ENCODE measurements at places on chromosomes 12 and 14.

DNA sequence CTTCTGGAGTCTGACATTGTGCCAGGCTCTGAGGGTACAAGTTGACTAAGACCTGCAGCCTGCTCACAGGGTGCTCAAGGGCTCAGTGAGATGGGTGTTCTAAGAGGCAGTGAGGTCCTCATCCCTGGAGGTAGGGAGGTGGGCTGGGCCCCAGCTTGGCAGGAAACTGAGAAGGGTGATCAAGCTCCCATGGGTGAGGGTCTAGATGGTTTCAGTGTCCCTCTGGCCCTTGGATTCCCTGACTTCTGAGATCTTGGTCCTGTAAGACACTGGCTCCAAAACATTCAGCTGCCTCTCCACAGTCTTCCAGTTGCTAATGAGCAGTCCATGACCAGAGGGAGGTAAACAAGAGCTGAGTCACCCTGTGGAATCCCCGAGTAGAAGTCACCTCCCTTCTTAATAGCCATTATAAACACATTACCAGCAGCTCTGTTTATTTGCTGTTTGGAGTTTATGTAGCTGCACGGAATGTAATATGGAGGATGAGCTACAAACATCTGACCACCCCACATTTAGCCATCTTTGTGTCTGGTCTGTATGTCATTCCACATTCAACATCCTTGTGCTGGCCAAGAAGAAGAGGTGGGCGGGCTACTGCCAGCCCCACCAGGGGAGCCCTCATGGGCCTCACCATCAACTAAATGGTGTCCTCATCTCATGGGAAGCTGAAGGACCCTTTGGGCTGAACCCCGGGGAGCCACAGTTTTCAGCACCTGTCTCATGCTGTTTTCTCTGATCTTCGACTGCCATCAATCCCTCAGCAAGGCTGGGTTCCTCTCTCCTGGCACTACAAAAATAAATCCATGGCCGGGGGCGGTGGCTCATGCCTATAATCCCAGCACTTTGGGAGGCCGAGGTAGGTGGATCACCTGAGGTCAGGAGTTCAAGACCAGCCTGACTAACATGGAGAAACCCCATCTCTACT lies 37.2 kb upstream of the BDKRB2 start:
- no peak for DNase-seq

GRCh38 chr14:68426661-68427549 lies 366.0 kb downstream of the ZFP36L1 start:
- DNase-seq = no peak

DNA sequence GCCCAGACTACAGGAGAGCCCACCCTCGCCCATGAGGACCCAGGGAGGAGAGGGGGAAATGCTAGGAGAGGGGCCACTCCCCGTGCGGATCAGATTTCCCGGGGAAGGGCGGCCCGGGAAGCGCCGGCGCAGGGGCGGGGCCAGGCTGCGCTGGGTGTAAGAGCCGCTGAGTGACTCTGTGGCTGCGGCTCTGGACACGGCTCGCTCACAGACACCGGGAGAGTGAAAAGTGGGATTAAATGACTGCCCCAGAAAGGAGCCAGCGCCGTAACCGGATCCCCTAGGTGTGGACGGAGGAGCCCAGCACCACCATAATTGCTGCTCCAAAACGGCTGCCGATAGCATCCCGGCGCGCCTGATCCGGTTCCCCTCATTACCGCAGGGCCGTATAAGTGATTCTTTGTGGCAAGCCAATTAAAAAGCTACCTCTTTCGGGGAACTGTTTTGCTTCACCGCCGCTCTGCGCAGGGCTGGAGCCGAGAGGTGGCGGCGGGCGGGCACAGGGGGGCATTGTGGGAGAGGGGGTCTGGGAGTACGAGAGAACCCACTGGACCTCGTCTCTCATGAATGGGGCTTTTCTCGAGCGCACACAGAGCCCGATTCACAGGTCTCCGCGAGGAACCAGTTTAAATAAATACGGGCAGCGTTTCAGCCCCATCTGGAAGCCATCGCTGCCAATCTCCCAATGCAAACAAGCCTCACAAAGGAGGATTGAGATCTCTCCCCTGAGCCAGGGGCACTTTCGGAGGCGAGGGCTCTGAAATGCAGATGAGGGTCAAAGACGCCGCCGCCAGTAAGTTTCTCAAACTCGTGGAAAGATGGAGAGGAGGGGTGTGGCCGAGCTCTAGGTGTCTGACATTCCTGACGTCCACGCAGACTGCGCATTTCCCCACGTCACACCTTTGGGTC lies 2.5 kb downstream of the COL2A1 start:
- peak; percentile 31 for DNase-seq

GRCh38 chr14:52259434-52259833 lies 8.1 kb upstream of the PTGDR start:
- DNase-seq = no peak

DNA sequence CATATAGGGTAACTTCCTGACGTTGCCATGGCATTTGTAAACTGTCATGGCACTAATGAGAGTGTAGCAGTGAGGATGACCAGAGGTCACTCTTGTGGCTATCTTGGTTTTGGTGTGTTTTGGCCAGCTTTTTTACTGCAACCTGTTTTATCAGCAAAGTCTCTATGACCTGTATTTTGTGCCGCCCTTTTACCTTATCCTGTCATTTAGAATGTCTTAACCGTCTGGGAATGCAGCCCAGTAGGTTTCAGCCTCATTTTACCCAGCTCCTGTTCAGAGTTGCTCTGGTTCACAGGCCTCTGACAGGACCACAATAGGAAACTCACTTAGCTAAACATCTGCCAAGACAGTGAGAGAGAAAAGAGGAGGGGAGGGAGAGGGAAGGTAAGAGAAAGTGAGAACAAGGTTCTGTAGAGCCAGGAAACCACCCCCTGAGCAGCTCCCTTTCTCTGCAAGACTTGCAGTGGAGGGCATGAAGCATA lies 64.8 kb upstream of the PLEKHG3 start:
- DNase-seq = no peak

DNA sequence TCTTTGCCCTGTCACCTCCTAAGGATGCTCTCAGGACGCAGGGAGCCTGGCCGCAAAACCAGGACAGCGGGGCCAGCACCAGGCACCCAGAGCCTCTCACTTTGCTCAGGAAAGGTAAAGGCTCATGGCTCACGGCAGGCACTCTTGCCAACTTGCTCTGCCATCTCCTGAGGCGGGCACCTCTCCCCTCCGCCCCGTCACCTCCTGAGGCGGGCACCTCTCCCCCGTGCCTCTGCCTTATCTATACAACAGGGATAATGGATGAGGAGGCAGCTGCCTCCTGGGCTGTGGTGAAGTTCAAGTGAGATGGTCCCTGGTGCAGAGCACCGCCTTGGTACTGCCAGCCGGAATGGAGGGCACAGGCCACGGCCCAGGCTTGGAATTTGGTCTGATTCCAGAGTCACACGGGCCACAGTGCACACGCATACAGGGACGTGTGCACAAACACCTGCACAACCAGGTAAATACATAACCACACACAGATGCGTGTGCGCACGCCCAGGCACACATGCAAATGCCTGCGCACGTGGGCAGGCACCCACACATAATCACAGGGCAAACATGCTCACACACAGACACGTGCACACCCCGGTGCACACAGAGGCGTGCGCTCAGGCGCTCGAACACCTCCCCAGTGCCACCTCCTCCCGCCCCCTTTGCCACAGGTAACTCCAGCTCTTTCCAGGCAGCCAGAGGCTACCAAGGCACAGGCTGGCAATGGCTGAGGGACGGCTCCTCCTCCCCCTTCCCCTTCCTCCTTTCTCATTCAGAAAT lies 11.6 kb downstream of the DEGS2 start:
- no peak for DNase-seq

GRCh38 chr12:126734710-126735109 lies 1532.3 kb upstream of the TMEM132C start:
- no peak for DNase-seq

- DNase-seq = no peak
Observed at GRCh38 chr12:101087920-101088319, 122.1 kb downstream of the SLC5A8 start.

- no peak for DNase-seq
Observed at GRCh38 chr14:85566603-85567002, 36.7 kb downstream of the FLRT2 start.

GRCh38 chr14:95425369-95426115 lies 90.9 kb downstream of the SYNE3 start:
- DNase-seq = no peak

Measured in activated CD4-positive, CD25-positive, alpha-beta regulatory T cell treated with anti-CD3 and anti-CD28 coated beads, Interleukin-2, amount 50 U/mL, for 72 hours (primary cell).